ENCODE measurements at places on chromosomes 12 and 14.

DNA sequence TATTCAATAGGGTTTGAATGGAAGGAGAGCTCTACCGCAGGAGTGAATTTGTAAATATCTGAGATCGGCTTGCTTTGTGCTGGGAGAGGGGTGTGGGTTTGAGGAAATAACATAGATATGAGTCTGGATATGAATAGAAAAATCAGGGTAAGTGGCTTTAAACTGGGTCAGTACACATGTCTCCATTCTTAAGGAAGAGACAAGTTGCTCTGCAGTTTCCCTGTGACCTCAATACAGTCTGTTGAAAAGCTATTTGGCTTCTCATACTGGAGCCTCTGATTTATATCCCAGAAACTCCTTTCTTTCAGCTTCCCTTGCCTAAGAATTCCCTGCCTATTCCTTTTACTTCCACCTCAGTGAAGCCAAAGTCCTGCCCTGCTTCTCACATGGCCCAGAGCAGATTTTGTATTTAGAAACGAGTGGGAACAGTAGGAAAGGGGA, 153.5 kb upstream of the ATF7IP start:
- no peak for DNase-seq

GRCh38 chr12:82695531-82695930, 8.8 kb downstream of the TMTC2 start:
- DNase-seq: no peak

DNA sequence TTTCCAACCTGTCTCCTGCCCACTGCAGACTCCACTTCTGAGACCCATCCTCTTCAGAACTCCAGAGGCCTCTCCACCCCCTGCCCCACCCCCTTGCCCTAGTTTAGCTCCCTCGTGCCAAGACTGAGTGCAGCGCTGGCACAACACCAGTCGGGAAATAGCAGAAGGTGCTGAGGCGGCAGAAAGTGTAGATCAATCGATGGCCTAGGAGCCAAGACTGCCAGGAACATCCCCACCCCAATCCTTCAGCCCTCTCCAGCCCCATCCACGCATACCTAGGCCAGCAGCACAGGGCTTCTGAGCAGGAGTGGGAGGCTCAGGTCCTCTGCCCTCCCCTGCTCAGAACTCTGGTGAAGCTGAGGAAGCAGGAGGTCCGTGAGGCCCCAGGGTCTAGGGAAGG, 1.1 kb downstream of the CPNE6 start:
- no peak for DNase-seq

GRCh38 chr12:130975116-130975515, 21.4 kb downstream of the ADGRD1 start:
- DNase-seq: no peak

- DNase-seq: peak; percentile 67
Observed at GRCh38 chr14:100078997-100079725, 13.9 kb downstream of the EVL start.

DNA sequence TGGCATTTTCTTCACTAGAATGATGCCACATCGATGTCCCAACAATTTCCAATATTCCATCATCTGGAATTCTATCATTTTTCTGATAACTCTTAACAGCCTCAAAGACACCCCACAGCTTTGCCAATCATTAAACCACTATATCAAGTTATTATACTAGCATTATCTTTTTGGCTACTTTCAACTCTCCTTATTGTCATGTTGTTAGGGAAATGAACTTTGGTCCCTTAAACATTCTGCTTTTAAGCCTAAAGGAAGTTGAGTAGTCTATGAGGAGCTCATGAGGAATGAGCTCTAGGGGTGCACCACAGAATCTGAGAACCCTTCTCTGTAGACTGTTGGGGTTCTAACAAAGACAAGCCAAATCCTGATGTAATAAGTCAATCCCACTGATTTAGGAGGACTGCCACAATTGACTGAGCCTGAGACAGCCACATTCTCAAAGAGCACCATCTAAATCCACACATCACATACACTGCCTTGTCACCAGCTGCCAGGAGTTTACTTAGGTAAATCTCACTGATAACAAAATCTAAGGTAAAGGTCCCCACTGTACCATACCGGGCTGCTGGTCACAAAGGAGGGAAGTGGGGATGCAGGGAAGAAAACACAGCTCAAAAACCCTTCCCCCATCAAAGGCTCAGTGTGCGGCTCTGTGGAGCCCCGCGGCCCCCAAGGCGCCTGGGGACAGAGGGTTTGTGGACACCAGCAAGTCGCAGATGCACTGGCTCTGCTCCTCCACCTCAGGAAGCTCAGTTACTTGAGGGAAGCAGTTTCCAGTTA, 58.2 kb downstream of the SETD3 start:
- no peak for DNase-seq

DNA sequence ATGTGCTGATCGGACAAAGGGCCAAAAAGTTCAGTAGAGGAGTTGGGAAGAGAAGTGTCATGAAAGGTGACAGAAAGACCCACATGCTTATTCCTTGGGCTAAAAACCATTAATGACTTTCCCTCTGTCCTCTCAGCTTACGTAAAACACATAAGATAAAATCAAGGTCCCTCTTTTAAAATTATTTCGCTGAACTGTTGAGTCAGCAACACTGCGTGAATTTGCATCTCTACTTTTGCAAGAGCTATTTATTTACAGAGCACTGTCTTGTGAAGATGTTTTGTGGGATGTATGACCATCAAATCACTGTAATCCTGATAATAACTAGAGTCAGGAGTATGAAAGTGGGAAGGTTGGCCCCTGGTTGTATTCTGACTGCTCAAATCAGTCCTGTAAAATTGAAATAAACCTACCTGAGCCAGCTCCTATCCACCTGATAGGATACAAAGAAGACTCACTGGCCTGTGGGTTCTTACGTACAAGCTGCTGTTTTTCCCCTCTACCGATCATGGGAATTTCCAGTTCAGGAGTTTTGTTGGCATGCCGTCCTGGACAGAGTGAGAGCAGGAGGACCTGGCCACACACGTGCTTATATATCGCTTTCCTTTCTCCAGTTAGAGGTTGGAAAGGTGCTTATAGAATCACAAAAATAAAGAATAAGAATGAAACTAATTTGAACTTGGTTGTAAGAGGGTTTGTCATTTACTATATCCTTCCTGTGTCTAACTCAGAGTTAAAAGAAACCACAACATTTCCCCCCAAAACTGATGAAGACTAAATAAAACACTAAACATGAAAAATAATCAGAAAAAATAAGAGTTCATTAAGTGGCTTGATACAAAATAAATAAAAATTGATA, 42.9 kb downstream of the IFNG-AS1 start:
- DNase-seq: no peak

- DNase-seq: no peak
Observed at GRCh38 chr12:39605996-39606395, 13.6 kb downstream of the ABCD2 start.

- no peak for DNase-seq
Observed at GRCh38 chr14:65038966-65039365, 52.3 kb downstream of the FNTB start.

- DNase-seq: no peak
Observed at GRCh38 chr12:106227641-106228319, 20.0 kb downstream of the CKAP4 start.

DNA sequence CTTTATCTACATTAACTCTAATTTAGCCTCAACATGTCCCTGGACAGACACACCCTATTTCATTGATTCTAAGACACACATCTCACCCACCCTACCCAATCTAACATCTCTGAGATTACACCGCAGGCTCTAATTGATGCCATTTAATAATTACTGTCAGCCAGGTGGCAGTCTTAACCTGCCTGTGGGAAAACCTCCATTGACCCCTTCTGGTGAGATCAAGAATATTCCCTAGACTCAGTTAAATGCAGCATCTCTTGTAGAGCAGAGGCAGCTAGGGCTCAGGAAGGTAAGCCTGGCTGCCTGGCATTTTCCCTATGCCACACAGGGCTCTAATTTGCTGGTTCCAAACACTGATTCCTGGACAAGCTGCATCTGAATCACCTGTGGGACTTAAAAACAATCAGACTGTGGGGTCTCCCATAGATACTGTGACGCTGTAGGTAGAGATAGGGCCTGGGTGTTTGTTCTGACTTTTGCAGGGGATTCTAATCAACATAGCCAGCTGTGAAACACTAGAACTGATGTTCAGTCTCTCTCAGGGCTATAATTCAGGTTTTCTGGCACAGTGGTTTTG, 14.3 kb downstream of the MCRS1 start:
- no peak for DNase-seq

GRCh38 chr14:96385385-96385784, 6.5 kb upstream of the AK7 start:
- DNase-seq: no peak

DNA sequence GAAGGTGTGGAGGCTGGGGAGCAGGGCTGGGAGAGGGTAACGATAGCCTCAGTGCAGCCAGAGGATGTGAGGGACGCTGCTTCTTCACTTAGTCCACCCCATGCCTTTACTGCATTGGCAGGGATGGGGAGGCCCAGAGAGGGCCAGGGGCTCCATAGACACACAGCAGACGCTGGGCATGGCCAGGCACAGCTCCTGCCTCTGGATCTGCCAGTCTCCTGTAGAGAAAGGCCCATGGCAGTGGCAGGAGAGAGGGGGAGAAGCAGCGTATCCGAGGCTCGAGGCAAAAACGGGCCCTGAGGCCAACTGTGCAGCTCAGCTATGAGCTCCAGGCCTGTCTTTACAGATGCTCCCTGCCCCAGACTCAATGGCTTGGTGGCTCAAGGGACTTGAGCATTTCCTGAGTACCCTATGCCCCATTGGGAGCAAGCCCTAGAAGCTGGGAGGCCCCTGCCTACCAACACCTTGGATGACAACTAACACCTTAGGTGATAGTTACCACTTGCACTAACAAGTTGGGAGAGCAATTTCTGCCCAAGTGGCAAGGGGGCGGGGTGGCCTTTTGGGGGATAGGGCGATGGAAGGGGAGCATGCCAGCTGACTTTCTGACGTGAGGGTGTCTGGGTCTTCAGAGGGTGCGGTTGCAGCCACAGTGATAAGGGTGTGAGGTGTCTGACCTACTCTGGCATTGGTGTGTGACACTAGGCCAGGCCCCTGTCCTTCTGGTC, 5.0 kb upstream of the LBHD2 start:
- no peak for DNase-seq
